ENCODE measurements at places on chromosomes 5 and 9. TPM values are rescaled to one million over a fixed set of nuclear protein-coding genes. Genes with fewer than 3 reads are reported as not detected.

DNA sequence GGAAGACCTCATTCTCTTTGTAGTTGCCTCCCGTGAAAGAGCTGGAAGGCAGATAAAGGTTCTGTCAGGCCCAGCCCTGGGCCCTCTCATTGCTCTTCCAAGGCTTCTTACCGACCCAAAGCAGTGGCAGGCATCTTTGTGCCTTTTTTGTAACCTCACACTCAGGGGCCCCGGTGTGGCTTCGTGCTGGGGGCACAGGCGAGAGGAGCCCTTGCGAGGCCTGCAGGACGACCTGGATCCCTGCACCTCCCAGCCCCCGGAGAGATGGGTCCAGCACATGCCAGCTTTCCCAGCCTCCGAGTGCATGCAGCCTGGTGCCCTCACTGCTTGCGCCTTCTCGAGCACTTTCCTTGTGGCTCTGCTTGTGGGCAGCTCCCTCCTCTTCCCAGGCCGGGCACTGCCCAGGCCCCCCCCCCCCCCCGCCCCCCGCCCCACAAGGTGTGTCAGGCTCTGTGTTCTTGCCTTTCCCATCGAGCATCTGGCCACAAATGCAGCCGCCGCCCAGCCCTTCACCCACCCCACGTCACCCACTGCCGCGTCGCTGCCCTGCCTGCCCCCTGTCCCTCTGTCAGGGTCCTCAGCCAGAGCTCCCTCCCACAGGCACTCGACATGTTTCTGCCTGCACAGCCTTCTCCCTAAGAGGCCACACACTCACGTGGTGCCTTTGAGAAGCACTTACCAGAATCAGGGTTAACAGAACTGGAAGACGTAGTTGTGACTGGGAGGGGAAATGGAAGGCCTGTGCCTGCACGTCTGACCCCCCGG lies 63.7 kb upstream of the CACNA1B start:
- H3K4me1 ChIP-seq: no peaks in the 10 kb centered on the region
- H3K27me3 ChIP-seq: no peaks in the 10 kb centered on the region
- no peak for DNase-seq

The ANXA2R gene
- total RNA-seq: 0.39 TPM

DNA sequence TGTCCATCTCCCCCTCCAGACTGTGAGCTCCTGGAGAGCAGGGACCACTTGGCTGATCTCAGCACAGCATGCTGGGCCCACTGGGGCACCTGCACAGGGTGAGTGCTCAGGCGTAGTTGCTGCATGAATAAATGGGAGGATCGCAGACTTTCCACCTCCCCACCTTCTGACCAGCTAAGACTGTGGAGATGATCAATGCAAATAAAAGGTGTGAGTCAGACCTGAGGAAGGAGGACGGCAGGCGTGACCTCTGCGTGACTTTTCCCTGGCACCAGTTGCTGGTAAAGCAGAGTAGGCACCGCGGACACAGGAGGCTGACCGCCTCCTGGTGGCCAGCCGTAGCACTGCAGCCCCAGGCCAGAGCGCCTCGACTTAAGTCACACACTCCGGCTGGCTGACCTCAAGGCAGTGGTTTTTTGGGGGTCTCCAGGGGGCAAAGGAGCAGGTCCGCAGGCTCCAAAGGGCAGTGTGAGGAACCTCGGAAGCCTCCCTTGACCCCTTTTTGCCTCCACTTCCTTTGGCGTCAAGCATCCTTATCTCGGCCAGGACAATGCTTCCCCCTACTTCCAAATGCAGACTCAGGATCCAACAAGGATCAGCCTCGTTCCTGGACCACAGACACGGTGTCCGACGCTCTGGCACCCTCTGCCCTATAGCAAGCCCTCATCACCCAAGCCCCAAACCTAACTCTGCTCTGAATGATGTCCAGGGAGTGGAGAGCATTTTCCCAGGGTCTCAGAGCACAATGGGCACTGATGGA lies 12.7 kb upstream of the TDRD7 start:
- H3K4me3 ChIP-seq: no peak overlapping the region
- H3K27ac ChIP-seq: no peak overlapping the region

DNA sequence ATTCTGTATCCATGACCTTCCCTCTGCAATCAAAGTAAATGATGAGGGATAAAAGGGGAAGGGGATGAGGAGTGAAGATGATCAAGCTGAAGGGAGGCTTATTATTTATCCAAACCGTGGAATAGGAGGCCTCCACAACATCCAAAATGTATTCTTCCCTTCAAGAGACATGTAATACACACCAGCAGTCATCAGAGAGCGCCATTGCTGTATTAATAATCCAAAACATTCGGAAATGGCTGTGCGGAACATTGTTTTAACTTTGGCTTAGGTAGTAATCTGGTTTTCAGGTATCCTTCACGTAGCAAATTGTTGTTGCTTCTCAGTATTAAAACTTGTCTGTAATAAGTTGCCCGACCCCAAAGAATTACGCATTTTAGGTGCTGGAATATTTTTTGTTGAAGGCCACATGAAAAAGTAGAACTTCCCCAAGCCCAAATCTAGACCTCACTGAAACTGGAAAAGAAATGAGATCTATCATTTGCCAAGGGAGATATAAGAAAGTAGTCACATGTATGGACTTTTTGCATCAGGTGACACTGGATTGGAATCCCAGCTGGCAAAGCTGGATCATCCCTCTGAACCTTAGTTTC lies 2.6 kb upstream of the BOD1 start:
- no peak overlapping the region for H3K4me3 ChIP-seq
- DNase-seq: no peak
- no peaks in the 10 kb centered on the region for H3K27me3 ChIP-seq
- no peaks in the 10 kb centered on the region for H3K36me3 ChIP-seq
- H3K27ac ChIP-seq: no peak overlapping the region

DNA sequence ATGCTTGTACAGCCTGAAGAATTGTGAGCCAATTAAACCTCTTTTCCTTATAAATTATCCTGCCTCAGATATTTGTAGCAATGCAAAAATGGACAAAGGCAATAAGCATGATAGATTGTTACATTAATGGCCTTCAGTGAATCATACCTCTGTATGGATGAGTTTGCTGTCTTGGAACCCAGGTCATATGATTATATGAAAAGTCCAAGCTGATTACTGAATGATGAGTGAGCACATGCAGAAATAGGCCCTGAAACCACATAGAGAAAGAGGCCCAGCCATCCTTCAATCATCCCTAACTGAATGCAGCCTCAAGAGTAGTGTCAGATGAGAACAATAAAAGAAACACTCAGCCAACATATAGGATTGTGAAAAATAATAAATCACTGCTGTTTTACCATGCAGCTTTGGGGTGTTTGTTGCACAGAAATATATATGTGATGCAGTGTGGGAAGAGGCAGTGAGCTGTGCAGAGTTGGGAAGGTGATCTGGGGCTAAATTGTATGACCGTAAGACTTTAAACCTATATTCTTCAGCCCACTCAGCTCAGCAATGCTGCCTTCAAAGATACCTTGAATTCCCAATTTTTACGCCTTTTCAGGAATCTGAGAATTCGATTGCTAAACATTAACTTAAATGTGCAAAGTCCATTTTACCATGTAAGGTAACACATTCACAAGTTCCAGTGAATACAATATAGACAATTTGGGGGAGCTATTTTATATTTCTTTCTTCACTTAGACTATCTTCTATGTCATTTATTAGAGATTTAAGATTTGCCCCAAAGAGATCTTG lies 36.3 kb upstream of the SHISAL2B start:
- H3K4me1 ChIP-seq: peaks cover 10% of the 10 kb centered on the region
- no peaks in the 10 kb centered on the region for H3K27me3 ChIP-seq
- no peak overlapping the region for H3K4me3 ChIP-seq
- H3K27ac ChIP-seq: no peak overlapping the region

DNA sequence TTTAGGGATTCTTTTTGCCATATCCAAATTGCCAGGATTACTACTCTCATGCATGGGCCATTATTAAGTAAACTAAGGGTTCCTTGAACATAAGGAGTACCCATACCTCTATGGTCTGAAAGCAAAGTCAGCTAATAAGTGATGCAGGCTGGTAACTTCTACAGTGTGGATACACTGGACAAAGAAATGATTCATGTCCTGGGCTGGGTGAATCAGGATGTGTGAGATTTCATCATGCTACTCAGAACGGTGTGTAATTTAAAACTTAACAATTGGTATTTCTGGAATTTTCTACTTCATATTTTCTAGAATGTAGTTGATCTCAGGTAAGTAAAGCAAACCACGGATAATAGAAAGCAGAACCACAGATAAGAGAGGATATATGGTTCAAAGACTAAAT lies 428.8 kb downstream of the CHSY3 start:
- DNase-seq: no peak
- H3K36me3 ChIP-seq: no peaks in the 10 kb centered on the region
- H3K27me3 ChIP-seq: no peaks in the 10 kb centered on the region
- H3K4me1 ChIP-seq: no peaks in the 10 kb centered on the region

DNA sequence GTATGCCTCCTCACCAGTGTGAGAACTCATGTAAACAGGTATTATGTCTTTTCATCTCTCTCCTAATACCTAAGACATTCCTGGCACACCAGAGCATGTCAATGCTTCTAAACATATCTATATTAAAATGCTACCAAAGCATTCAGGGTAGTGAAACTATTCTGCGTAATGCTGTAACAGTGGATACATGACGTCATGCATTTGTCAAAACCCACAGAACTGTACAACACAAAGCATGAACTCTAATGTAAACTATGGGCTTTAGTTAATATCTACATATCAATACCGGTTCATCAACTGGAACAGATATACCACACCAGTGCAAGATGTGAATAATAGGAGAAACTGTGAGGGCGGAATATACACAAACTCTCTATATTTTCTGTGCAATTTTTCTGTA lies 72.2 kb upstream of the GABRP start:
- no peaks in the 10 kb centered on the region for H3K36me3 ChIP-seq
- H3K27ac ChIP-seq: no peak overlapping the region
- no peaks in the 10 kb centered on the region for H3K4me1 ChIP-seq

GRCh38 chr5:80934751-80935150 lies 25.4 kb upstream of the RASGRF2 start:
- H3K27ac ChIP-seq: no peak overlapping the region
- DNase-seq: no peak
- no peaks in the 10 kb centered on the region for H3K4me1 ChIP-seq
- no peaks in the 10 kb centered on the region for H3K36me3 ChIP-seq
- no peak overlapping the region for H3K4me3 ChIP-seq

GRCh38 chr9:95368377-95369160 lies 51.1 kb upstream of the FANCC start:
- no peaks in the 10 kb centered on the region for H3K4me1 ChIP-seq
- DNase-seq: no peak
- H3K36me3 ChIP-seq: no peaks in the 10 kb centered on the region
- H3K4me3 ChIP-seq: no peak overlapping the region

- DNase-seq: no peak
- no peaks in the 10 kb centered on the region for H3K27me3 ChIP-seq
- H3K27ac ChIP-seq: no peak overlapping the region
- no peak overlapping the region for H3K4me3 ChIP-seq
Observed at GRCh38 chr9:111356481-111357244, 26.6 kb upstream of the OR2K2 start.

The SLC6A3 gene
- total RNA-seq: not detected

- no peaks in the 10 kb centered on the region for H3K4me1 ChIP-seq
- no peak for DNase-seq
- H3K36me3 ChIP-seq: no peaks in the 10 kb centered on the region
- no peak overlapping the region for H3K27ac ChIP-seq
- H3K4me3 ChIP-seq: no peak overlapping the region
- H3K27me3 ChIP-seq: no peaks in the 10 kb centered on the region
Observed at GRCh38 chr5:11504065-11504885, 400.0 kb downstream of the CTNND2 start.

The CRB2 gene
- total RNA-seq: not detected

The ZDHHC11B gene
- total RNA-seq: 2.7 TPM

DNA sequence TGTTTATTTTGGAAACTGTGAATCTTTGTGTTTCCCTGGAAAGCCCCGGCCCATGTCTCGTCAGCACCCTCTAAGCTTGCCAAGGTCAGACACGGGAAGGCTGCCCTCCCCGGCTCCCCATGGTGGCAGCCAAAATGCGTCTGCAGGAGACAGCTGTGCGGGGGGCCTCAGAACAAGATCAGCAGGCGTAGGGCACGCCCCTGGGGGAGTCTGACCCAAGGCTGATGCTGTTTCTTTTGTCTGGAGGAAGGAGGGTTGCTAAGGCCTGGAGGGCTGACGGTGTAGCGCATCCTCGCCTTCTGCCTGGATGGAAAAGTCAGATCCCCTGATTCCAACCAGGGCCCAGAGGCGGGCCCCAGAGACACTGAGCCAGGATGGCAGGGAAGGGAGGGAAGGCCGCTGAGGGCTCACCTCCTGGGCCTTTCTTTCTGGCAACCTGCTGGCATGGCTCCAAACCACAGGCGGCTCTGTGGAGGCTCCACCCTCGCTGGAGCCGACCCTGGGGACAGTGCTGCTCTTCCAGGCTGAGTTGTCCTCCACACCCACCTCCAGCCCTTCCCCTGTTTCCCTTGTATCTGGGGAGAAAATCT lies 57.2 kb downstream of the OLFM1 start:
- no peaks in the 10 kb centered on the region for H3K4me1 ChIP-seq
- H3K27ac ChIP-seq: no peak overlapping the region
- no peaks in the 10 kb centered on the region for H3K27me3 ChIP-seq
- H3K4me3 ChIP-seq: no peak overlapping the region
- DNase-seq: no peak

The FAM53C gene
- total RNA-seq: 9.0 TPM

DNA sequence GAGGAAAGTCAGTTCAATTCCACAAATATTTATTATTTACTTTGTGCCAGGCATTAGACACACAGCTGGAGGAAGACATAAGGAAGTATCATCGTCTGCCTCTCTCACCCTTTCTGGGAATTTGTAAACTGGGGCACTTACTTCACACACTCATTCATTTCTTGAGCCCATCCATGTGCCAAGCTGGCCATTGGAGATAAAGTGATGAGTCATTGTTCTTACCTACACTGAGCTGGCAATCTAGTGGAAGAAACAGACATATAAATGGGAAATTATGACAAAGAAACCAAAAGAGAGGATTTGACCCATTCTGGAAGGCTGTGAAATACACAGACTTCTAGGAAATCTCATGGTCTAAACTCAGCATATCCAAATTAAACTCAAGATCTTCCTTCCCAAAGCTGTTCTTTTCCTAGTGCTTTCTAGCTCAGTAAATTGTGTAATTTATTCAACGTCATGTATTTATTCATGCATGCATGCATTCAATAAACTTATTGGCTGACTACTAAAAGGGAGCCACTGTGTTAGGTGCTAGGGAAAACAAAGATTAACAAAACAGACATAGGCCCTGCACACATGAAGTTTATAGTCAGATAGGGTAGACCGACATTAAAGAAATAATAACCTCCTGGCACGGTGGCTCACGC lies 65.3 kb downstream of the SH3RF2 start:
- no peaks in the 10 kb centered on the region for H3K27me3 ChIP-seq
- no peak overlapping the region for H3K4me3 ChIP-seq
- no peak for DNase-seq
- H3K4me1 ChIP-seq: peaks cover 14% of the 10 kb centered on the region

GRCh38 chr5:150765011-150765798 lies 6.4 kb upstream of the DCTN4 start:
- no peak overlapping the region for H3K4me3 ChIP-seq
- no peaks in the 10 kb centered on the region for H3K36me3 ChIP-seq
- no peak overlapping the region for H3K27ac ChIP-seq

The CATSPER3 gene
- total RNA-seq: 0.81 TPM

- no peaks in the 10 kb centered on the region for H3K36me3 ChIP-seq
- DNase-seq: no peak
- no peaks in the 10 kb centered on the region for H3K27me3 ChIP-seq
- no peak overlapping the region for H3K27ac ChIP-seq
Observed at GRCh38 chr9:12698986-12699385, 5.8 kb downstream of the TYRP1 start.

GRCh38 chr5:78797936-78798672 lies 149.5 kb upstream of the LHFPL2 start:
- no peak overlapping the region for H3K27ac ChIP-seq
- H3K36me3 ChIP-seq: no peaks in the 10 kb centered on the region
- no peaks in the 10 kb centered on the region for H3K4me1 ChIP-seq
- no peak overlapping the region for H3K4me3 ChIP-seq

The PCDHGB7 gene
- total RNA-seq: 2.3 TPM

Data from right lobe of liver (tissue), 6 donors.